ENCODE measurements at places on chromosomes 6 and 20.

DNA sequence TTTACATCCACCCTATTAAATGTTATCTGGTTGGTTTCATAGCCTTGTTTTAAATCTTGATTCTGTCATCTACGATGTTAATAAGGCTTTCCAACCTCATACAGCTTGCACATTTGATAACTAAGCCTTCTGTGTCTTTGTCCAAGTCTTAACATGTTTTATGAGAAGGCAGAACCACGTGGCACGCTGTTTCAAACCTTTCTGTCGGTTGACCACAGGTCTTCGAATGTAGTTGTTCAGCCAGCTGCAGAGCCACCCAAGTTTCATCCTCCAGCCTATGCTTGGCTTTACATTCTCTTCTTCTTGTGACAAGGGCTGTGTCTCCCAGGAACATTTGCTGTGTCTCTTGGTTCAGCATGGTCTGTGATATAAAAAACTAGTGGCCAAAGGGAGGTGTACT is 15.7 kb upstream of the SGK2 start:
- DNase-seq: no peak

DNA sequence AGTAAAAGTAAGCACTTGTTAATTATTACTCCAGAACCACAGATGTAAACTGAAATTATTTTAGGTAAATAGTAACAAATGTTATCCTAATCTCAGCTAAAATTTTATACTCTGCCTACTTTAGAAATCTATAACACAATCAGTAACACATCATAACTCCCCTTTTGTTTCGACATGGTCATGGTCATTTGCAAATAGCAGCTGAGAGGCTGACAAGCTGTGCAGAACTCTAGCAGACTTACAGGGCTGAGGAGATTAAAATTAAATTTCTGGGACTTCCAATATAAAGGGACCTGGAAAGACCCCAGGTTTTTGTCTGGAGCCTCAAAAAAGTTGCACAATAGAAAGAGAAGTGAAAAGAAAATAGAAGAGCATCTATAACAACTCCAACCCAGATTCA is 88.8 kb downstream of the PRL start:
- no peak for DNase-seq

- no peak for DNase-seq
Observed at GRCh38 chr6:16705081-16705993, 55.9 kb downstream of the ATXN1 start.

DNA sequence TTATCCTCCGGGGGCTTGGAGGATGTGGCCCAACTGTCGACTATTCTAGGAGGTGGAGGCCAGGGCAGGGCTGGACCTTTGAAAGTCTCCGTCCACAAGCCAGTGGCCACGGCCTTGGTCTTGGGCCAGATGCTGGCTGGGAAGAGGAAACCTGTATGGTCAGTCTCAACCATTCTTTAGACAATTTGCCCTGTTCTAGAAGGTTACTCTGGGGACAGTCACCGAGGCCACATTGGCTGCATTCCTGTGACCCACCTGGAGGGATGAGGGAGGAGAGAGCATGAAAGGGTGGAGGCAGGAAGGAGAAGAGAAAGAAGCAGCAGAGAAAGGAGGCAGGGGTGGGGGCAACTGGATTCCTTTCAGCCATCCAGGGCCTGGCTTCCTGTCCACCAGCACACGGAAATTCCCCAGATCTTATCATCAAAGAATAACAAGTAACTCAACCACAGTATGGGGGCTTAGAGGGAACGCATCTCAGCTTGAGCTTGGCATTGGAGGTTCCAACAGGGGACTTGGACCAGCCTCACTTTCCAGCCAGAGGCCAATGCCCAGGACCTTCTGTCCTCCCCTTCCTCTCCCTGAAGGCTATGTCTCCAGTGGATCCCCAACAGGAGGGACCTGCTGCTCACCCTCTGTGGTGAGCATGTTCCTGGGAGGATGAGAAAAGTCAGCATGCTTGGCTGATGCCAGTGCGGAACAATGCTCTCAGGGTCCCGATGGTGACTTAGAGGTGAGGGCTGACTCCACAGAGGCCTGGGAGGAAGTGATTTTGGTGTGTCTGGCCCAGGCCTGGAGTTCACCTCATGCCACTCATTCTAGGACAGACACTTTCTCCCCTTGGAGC is 30.4 kb downstream of the TGM2 start:
- no peak for DNase-seq

GRCh38 chr6:87993356-87993755 is 54.3 kb upstream of the SPACA1 start:
- DNase-seq: no peak

- DNase-seq: no peak
Observed at GRCh38 chr6:1641343-1641885, 31.7 kb downstream of the FOXC1 start.

- no peak for DNase-seq
Observed at GRCh38 chr20:50149481-50150254, 3.9 kb downstream of the PEDS1 start.

DNA sequence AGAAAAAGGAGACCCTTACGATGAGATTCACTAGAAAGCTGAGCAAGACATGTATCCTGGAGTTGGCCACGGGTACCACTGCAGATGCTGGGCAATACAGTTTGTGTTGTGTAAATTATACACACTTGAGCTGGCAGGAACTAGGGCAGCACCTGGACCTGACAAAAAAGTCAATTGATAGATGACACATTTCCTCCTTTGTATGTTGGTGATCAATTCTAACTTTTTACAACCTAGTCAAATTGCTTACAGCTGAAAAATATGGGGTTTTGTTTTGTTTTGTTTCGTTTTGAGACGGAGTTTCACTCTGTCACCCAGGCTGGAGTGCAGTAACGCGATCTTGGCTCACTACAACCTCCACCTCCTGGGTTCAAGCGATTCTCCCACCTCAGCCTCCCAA is 108.9 kb downstream of the UST start:
- DNase-seq: no peak

Data from NCI-H748 treated with DMSO at 0.1 percent for 48 hours (cell line).